ENCODE measurements at places on chromosomes 3 and 15.
A peak's percentile ranks its signal among the peaks of the same experiment; 100 is the strongest.

DNA sequence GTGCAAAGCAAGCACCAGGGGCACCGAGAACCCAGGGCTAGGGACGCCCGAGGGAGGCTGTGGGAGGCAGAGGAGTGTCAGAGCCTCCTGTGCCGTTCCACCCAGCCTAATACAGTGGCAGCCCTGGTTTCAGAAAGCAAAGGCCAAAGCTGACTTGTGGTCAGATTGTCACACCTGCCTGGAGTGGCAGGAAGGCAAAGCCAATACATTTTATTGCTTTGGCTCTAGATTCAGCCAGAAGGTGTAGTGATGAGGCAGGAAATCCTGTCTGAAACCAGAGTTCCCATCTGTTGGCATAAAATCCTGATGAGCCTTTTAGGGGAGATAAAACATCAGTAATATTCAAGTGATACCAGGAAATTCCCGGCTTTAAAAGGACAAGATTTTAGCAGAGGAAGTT lies 168.3 kb downstream of the SLCO3A1 start:
- DNase-seq = peak; percentile 5

GRCh38 chr3:146464005-146464595 lies 5.3 kb downstream of the PLSCR2 start:
- no peak for DNase-seq

GRCh38 chr15:95620934-95621579 lies 709.4 kb upstream of the NR2F2 start:
- DNase-seq = no peak

- DNase-seq = no peak
Measured at GRCh38 chr3:55094676-55095075, 166.8 kb upstream of the LRTM1 start.

GRCh38 chr3:39748002-39748401 lies 61.4 kb upstream of the MYRIP start:
- DNase-seq = no peak

DNA sequence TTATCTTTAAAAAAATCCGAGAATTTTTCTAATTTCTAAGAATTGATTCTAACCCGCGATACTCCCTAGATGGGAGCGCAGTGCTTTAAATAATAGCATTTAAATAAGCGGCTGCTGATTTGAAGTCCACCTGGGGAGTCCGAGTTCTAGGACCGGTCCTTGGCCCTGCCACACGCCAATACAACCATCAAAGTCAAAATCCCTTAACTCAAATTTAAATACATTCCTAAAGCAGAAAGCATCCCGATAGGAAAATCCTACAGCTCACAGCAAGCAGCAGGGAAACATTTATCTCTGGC lies 508 bp upstream of the ECT2 start:
- DNase-seq = no peak

DNA sequence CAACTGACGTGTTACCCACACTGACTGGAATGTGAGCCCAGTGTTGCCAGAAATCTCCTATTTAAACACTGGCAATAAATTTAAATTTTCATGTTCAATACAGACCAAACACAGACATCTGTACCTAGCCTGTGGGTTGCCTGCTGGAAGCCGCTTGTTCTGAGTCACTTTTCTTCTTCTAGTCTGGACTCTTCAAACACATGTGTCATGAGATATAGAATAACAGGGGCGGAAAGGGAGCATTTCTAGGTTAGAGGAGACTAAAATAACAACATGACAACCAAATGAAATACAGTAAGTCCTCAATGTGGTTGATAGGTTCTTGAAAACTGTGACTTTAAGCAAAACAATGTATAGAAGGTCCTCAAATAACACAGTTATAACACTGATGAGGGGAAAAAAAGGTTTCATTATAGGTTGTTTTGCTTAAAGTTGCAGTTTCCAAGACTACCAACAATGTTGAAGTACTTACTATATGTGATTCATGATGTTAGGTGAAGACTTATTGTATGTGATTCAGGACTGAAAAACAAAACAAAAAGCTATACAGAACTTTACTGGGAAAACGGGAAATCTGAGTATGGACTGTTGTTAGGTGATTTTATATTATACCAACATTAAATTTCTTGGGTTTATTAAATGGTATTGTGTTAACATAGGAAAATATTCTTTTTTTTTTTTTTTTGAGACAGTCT lies 63.1 kb downstream of the PRKAR2A start:
- DNase-seq = no peak

- DNase-seq = no peak
Measured at GRCh38 chr15:73564255-73564654, 68.9 kb downstream of the NPTN start.

GRCh38 chr15:70154718-70155347 lies 57.1 kb upstream of the TLE3 start:
- DNase-seq = no peak

GRCh38 chr3:40427045-40427669 lies 30.0 kb upstream of the RPL14 start:
- no peak for DNase-seq

GRCh38 chr3:126497956-126498355 lies 19.6 kb downstream of the UROC1 start:
- DNase-seq = no peak

GRCh38 chr3:45126730-45127129 lies 19.4 kb downstream of the CDCP1 start:
- DNase-seq = no peak

- no peak for DNase-seq
Measured at GRCh38 chr3:182936918-182937285, 43.4 kb downstream of the DCUN1D1 start.

DNA sequence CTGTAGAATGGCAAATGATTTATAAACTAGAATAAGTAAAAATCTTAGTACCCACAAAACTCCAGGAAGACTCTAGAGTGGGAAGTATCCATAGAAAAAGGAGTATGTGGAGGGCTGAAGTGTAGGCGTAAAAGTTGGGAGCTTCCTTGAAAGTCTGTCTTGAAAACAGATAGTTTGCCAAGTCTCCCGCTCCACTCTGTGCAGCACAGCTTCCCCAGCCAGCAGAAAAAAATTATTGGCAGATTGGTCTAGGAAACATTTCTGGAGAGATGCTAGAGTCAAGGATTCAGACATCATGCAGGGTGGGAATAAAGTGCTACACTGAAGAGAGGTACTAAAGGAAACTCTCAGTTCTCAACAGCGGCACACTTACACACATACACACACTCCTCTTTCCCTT lies 53.4 kb upstream of the CD200R1L start:
- no peak for DNase-seq

DNA sequence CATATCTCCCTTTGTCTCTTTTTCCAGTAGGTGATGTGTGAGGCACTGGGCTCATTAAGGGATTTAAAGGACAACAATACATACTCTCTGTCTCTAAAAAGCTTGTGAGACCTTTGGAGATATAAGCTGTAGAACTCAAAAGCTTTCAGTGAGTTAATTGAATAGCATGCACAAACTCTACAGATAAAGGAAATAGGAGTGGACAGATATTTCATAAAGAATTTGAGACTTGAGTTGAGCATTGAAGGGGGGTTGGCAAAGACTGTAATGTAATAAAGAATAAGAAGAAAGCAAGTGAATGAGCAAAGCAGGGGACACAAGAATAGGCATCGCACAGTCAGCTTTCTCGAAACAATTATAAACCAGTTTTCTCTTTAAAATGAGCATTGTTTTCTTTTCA lies 583.4 kb upstream of the DPPA4 start:
- DNase-seq = no peak

DNA sequence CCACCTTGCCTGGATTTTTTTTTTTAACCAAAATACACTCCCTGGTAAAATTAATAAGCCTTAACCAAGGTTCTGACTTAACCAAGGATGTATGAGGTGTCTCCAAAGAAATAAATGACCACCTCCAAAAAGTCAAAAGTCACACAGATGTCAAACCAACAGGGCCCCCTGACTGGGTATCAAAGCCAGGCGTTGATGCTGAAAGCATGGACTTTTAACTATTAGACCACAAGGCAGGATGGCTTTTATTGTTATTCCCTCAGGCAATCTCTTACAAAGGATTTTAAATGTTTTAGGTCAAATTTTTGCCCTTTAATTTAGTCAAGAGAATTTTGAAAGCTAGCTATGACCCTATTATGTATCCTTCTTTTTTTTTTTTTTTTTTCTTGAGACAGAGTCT lies 60.4 kb downstream of the OSTN start:
- DNase-seq = no peak

DNA sequence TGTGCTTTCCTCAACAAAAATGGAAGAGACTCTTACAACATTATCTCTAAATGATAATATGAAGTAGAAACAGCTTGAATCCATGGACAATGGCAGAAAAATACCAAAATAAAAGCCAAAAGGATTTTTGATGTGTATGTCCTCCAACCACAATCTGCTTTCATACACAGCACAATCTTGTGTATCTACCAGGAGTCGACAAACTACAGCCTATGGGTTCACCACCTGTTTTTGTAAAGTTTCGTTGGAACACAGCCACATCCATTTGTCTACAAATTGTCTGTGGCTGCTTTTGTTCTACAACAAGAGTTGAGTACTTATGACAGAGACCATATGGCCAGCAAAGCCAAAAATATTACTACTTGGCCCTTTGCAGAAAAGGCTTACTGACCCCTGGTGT lies 88.7 kb upstream of the UBE2E2 start:
- DNase-seq = no peak

DNA sequence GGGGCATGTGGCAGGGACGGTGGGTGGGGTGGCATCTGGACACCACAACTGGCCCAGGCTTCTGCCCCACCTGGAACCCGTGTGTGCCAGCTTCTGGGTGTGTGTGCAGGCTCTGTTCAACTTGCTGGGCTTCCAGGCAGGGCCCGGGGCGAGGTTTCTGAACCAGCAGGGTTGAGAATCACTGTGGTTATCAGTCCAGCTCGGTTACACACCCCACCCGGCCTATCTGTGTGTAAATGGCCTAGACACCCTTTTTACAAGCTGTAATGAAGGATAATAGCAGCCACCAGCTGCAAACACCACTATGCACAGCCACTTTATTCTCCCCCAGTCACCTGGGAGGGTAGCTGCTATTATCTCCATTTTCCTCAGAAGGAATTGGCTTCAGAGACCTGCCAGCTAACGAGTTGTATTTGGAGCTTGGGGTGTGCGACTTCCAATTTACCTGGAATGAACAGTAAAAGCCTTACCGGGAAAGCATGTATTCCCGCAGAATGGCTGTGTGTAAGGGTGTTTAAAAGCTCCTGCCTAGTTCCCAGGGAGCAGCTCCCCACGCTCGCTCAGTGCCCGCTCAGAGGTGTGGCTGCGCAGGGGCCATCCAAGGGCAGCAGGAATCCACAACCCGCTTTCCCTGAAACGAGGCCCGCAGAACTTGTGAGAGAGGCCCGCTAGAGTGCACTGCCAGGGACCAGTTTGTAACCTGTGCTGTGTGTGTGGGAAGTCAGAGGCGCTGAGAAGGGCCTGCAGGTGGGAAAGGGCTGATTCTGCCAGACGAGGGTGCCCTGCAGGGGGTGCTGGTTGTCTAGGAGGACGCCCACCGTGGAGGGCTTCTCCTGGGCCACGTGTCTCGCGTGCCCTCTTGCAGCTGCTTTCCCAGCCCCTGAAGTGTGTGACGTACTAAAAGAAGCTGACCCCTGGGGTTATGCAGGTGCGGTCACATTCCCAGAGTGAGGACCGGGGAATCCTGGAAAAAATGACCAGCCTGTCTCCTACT lies 83.5 kb downstream of the C3orf70 start:
- peak; percentile 4 for DNase-seq

GRCh38 chr15:87767516-87767915 lies 489.0 kb downstream of the NTRK3 start:
- no peak for DNase-seq

DNA sequence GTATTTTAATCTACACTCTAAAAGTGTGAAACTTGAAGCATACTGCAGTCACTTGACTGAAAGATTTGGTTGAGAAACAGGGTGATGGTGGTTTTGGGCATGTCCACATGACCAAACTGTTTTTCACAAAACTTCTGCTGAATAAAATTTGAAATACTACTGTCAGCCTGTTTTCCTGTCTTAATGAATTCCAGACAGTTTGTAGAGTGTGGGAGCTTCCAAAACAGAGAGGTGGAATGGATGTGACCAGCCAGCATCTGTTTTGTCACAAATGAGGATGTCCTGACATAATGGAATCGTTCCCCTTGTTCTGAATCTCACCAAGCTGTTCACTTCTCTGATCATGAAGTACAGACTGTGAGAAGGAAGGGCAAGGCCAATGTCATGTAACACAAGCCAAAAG lies 11.8 kb downstream of the MITF start:
- no peak for DNase-seq

Measured in NCI-H1694 (cell line).